Activated CD8-positive, alpha-beta memory T cell treated with anti-CD3 and anti-CD28 coated beads, Interleukin-2, amount 10 ng/mL, durations not matched to agents 7 days and 5 days (primary cell): ENCODE measurements at places on chromosomes 1 and 21. TPM values are rescaled to one million over a fixed set of nuclear protein-coding genes. Genes with fewer than 3 reads are reported as not detected.

DNA sequence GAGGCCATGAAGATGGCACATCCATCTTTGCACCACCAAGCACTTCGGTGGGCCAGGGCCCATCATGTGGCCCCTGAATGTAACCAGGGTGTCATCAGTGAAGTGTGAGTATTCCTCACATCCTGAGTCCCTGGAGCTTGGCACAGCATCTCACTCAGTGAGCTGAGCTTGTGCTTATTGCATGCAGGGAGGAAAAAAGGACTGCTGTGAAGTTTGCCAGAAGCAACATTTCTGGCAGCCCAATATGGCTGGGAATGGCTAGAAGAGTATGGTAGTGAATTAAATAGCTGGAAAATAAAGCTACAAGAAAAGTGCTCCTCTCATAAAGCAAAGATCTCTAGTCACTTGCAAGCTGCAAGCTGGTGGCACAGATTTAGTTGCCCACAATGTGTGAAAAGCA is 109.3 kb downstream of the TNFSF18 start:
- DNase-seq: no peak

- no peak for DNase-seq
Measured at GRCh38 chr1:205701891-205702290, 21.6 kb upstream of the SLC45A3 start.

Gene HCRTR1
- total RNA-seq: not detected

- DNase-seq: peak; percentile 38
Measured at GRCh38 chr1:902802-903201, 20.9 kb upstream of the SAMD11 start.

GRCh38 chr21:17783481-17784179 is 35.5 kb downstream of the C21orf91 start:
- DNase-seq: no peak

DNA sequence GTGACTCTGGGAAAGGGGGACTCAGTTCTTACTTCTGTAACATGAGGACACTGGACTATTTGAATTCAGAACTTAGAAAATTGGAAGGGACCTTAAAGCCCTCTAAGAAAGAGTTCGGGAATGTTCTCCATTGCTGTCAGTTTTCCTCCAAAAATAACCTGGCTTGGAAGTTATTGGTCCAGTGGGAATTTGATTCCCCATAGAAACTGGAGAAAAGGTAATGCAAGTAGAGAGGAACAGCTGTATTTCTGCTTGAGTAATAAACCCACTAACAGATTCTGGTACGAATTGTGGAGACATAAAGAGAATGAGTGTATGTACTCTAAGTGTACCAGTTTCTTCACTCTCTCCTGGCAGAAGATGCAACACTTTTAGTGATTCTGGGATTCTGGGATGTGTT is 1.8 kb downstream of the ZBED6 start:
- no peak for DNase-seq

DNA sequence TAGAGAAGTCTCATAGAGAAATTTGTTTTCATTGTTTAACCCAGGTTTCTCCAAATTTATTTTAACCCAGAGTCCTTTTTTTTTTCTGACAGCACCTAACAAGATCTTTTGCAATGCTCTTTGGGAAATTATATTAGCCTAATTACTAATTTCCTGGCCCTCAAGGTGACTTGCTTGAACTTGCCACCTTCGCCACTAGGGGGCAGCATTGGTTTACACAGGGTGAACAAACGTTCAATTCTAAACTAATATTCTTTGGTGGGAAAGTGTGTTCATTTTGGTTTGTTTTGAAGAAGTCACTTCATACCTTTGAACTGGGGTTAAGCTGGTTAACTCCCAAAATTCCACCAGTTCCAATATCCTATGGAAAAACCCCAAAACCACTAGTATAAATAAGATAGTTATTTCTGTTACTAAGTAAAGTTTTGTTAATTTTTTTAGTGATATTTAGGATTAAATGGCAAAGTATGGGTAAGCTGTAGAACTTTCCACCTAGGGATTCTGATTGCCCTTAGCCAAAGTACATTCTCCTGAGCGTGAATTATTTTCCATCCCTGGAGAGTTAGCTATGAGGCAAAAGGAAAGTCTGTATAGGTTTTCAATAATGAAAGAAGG is 13.0 kb downstream of the CCDC190 start:
- peak; percentile 85 for DNase-seq

- no peak for DNase-seq
Measured at GRCh38 chr21:31347435-31348032, 3.5 kb upstream of the TIAM1 start.

DNA sequence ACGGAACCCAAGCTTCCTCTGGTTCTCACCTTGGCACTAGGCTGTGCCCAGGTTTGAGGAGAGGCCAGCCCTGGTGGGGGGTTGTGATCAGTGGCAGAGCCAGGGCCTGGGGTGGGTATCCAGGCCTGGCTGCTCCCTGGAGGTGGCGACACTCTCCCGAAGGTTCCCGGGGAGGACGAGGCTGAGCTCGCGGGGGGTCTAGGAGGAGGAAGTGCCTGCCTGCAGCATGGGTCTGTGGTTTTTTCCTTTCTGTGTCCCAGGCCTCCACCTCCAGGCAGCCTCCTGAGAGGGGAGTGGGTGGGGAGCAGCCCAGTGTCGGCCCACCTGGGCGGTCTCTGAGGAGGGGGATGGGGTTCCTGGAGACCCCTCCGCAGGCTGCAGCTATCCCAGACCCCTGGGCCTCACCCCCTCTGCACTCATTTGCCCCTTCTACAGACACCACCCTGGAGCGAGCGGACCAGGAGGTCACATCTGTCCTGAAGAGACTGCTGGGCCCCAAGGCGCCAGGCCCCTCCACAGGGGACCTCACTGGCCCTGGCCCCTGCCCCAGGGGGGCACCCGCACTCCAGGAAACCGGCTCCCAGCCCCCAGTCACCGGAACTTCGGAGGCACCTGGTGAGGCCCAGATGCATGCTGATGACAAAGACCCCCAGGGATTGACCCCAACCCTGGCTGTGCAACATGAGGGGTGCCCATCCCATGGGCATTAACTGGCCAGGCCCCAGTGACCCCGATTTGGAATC is 44.3 kb downstream of the TRIM11 start:
- no peak for DNase-seq

GRCh38 chr21:28224191-28224726 is 768.4 kb downstream of the LTN1 start:
- no peak for DNase-seq

Gene SHE
- not detected for total RNA-seq

Gene FOXD2
- total RNA-seq: 0.53 TPM

DNA sequence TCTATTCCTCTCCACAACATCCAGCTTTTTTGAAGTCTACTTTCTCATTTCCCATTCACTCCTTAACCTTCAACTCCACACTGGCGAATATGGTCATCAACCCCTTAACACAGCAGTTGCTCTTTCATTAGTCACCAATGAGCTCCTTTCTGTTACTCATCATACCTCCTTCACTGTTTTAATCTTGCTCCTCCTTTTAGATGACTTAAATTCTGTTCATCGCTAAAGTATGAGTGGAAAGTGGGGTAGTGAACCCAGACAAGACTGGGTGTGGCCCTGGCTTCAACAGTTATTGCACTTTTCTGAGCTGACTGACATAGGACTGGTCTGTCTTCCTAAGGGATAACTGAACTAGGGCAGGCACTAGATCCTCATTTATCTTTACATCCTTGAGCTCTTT is 51.3 kb downstream of the AKT3 start:
- DNase-seq: no peak

GRCh38 chr1:113928187-113928930 is 765 bp upstream of the HIPK1 start:
- no peak for DNase-seq

GRCh38 chr1:182984621-182985020 is 31.7 kb upstream of the SHCBP1L start:
- no peak for DNase-seq
